ENCODE measurements at places on chromosomes 1 and 21. TPM values are rescaled to one million over a fixed set of nuclear protein-coding genes. Genes with fewer than 3 reads are reported as not detected.

The PTPN7 gene
- total RNA-seq = not detected

The S100A5 gene
- total RNA-seq = not detected

The SELENOF gene
- 182 TPM for total RNA-seq

The PRR9 gene
- not detected for total RNA-seq

The ATP1A2 gene
- total RNA-seq = 0.72 TPM

The C1orf159 gene
- total RNA-seq = 5.4 TPM

The MYOM3 gene
- total RNA-seq = not detected

The IKBKE gene
- 18.8 TPM for total RNA-seq

The CCT3 gene
- 258 TPM for total RNA-seq

The KCND3 gene
- 6.5 TPM for total RNA-seq

The FMN2 gene
- 11.2 TPM for total RNA-seq

The FCRL1 gene
- total RNA-seq = not detected

The TCEA3 gene
- 28.9 TPM for total RNA-seq

The AGT gene
- total RNA-seq = 1.5 TPM

The CHIA gene
- total RNA-seq = not detected

The TEDDM1 gene
- total RNA-seq = not detected

The IL22RA1 gene
- total RNA-seq = under 0.01 TPM

- peak; percentile 85 for DNase-seq
Observed at GRCh38 chr21:36386031-36386642, 945 bp downstream of the CHAF1B start.

GRCh38 chr1:30345491-30346130 lies 377.8 kb downstream of the MATN1 start:
- no peak for DNase-seq

DNA sequence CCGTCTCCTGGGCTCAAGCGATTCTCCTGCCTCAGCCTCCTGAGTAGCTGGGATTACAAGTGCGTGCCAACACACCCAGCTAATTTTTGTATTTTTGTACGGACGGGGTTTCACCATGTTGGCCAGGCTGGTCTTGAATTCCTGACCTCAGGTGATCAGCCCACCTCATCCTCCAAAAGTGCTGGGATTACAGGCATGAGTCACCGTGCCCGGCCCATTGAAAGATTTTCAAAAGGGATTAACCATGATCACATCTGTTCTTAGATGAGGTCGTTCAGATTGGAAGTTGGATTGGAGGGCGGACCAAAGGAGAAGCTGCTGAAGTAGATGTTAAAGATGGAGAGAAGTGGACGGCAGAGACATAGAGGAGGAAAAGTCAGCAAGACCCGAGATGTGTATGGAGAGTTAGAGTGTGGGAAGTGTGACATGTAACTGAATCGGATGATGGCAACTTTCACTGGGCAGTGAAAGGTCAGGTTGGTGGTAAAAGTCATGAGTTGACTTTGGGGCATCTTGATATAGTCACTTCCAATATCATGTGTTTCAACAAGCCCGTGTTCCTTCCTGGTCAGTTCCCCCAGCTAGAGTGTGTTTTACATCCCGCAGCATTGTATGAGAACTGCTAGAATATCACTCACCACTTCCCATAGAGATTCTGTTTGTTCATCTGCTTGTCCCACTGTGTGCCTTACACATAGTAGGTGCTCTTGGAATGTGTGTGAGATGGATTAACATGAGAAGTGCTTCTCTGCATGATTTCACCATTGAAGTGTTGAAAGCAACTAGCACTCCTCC lies 54.4 kb upstream of the TINAGL1 start:
- no peak for DNase-seq

GRCh38 chr1:101194746-101195145 lies 42.1 kb upstream of the S1PR1 start:
- no peak for DNase-seq

GRCh38 chr1:32870615-32871363 lies at the start of gene FNDC5:
TSS of gene FNDC5 (minus strand) at chr1:32870912.
- peak; percentile 93 for DNase-seq

- DNase-seq = no peak
Observed at GRCh38 chr1:29912425-29912824, 676.1 kb downstream of the PTPRU start.

DNA sequence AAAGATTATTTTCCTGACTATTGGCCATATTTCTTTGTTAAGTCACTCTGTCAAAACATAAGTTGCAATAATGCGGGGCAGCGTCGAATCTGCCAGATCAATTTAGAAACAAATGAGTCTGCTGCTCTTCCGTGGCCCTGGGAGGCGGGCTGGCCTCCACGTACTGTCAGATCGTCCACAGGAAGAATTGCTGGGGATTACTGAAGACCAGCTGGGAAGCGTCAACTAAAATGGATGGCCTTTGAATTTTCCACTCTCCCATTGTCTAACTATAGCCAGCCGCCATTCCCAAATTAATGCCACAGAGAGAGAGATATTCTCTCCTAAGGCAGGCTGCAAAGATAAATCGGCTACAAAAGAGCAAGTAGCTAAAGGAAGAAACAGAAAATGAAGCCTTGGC lies 560.2 kb downstream of the SMYD3 start:
- no peak for DNase-seq

GRCh38 chr1:194281376-194281775 lies 1095.0 kb upstream of the B3GALT2 start:
- no peak for DNase-seq

GRCh38 chr1:30133414-30134055 lies 589.9 kb downstream of the MATN1 start:
- DNase-seq = no peak

DNA sequence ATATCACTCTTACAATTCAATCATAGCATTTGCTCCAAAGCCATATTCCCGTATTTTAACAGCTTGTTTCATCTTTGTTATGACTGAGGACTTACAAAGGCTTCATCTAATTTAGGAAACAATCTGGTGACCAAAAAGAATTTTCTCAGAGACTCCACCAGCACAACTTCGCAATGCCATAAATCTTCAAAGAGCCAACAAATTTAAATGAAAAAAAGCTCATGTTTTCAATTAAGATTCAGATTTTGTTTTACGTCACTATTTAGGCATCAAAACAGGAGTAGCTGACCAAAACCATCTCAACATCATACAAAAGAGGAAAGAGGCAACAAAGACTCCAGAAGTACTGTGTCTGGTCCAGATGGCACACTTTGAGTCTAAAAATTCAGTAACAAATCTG lies 373.3 kb downstream of the TTLL7 start:
- DNase-seq = no peak

GRCh38 chr1:54283635-54284385 lies 83.8 kb downstream of the MRPL37 start:
- DNase-seq = no peak

GRCh38 chr1:152444045-152444444 lies 30.0 kb upstream of the CRNN start:
- no peak for DNase-seq

DNA sequence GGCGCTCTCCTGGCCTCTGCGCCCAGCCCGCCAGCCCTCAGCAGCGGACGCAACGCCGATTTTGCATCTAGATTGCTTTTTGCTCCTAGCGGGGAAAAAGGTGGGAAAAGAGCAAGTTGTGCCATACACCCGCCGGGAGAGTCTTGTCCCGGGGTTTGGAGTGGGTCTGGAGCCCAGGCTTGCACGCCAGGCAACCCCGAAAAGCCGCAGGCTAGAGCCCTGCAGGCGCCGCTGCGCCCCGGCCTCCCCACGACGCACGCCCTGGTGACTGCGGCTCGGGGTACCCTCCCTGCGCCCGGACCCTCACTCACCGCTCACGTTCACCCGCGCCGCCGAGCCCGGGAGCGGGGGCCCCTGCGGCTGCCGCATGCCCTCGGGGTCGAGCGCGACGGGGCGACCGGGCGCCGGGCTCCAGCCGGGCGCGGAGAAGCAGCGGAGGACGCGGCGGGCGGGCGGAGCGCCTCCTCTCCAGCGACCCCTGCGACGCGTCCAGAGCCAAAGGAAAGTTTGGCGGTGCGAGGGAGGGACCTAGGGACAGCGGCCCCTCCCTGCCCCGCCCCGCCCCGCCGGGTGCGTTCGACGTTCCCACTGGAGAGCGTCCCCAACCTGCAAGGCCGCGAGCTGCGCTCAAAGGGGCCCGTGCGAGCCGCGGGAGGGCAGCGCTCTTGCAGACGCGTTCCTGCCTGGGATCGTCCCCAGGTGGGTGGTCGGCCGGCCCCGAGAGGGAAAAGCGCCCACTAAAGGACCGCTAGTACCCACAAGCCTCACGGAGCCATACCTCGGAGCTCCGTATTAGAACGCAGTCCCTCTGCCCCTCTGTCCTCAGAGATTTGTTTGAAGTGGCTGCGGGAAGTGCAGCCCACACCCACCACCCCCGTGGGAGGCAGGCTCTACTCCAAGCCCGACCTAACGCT lies at the start of gene LPAR3:
Gene LPAR3, minus strand, starts transcription at position 502 of the 914 bp plus-strand sequence. CDS start 27,086 bp downstream, outside the sequence.
- peak; percentile 69 for DNase-seq

GRCh38 chr21:36209626-36210171 lies 53.1 kb downstream of the DOP1B start:
- peak; percentile 30 for DNase-seq

DNA sequence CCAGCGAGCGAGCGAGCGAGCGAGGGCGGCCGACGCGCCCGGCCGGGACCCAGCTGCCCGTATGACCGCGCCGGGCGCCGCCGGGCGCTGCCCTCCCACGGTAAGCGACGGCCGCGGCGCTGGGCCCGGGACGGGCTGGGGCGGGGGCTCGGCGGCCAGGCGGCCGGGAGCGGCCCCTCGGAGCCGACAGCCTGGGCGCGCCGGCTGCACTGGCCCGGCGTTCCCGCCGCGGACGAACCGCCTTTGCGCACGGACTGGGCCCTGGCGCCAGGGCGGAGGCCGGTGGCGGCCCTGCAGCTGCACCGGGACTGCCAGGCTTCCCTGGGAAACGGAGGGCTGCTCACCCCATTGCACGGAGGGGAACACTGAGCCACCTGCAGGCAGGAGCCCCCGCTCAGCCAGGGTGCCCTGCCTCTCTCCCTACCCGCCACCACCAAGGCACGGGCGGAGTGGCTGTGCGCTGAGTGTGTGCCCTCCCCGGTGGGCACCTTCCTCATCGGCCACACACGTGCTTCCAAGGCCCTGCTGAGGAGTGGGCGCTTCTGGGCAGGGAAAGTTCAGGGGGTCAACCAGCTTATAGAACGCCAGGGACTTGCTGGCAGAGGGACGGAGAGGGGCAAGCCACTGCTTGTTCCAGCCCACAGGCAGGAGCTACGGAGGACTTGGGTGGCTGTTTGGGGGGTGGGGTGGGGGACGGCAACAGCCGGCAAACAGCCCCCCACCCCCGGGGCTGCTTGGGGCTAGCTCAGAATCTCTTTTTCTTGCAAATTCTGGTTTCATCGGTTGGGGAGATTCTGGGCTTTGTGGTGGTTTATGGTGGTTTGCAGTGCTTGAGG lies 532 bp downstream of the CSF1 start:
- peak; percentile 91 for DNase-seq

DNA sequence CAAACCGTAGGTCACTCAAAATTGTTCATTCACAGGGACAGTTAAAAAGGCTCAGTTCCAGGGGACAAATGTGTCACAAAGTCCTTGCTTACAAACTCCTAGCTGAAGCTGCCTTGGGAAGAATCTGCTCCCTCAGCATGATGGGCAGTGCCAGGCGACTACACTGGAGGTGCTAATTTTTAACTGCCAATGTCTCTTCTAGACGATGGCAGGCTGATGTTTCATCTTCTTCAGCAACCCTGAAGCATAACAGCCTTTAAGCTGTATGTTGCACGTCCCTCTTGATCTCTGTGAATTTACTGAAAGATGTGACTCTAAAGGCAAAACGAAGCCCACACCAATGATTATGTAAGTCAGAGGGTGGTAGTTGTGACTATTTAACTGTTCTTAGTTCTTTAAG lies 11.3 kb downstream of the COA7 start:
- no peak for DNase-seq

DNA sequence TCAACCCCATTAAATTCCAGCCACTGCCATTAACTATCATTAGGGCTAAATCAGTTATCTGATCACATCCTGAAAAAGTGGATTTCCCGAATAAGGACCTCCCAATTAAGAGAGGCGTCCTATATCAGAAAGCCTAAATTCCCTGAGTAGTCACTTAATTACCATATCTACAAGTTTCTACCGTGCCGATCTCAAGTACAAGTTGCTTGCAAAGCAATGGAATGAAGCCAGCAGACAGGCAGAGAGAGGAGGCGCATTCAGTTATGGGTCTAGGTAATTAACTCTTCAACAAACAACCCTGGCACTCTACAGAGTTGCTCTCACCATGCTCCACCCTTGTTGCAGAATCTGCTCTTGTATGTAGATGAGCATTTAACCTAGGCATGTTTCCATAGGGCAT lies 494.6 kb upstream of the RUNX1 start:
- DNase-seq = no peak

DNA sequence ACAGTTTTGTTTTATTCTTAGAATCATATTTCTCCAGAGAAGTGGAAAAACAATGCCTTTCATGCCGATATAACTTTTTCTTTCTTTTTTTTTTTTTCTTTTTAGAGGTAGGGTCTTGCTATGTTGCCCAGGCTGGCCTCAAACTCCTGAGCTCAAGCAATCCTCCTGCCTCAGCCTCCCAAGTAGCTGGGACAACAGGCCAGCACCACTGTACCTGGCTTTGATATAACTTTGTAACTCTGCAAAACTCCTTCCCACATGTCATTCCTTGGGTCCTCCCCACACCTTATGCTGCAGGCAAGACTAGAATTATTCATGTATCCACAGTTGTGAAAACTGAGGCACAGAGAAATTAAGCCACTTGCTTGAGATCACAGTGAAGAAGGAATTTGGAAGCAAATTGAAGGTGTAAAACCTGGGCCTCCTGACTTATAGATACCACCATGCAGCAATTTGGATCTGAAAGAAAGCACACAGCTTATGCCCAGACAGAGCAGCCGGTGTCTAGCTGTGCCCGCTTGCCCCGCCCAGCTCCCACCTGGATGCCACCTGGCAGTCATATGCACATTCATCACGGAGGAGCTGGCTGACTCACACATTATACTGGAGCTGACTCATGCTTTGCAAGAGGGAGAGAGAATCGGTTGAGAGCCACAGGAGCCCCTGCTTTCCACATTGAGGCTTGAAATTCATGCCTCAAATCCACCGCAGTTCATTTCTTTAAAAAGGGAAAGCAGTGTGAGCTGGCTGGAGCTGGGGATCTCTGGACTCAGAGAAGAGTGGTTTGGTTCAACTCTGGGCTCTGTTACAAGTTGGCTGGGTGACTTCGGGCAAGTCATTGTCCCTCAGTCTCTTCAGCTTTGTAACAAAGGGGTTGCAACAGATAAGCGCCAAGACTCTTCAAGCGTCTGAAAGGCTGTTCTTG lies 8.3 kb upstream of the SLC2A1 start:
- peak; percentile 95 for DNase-seq

DNA sequence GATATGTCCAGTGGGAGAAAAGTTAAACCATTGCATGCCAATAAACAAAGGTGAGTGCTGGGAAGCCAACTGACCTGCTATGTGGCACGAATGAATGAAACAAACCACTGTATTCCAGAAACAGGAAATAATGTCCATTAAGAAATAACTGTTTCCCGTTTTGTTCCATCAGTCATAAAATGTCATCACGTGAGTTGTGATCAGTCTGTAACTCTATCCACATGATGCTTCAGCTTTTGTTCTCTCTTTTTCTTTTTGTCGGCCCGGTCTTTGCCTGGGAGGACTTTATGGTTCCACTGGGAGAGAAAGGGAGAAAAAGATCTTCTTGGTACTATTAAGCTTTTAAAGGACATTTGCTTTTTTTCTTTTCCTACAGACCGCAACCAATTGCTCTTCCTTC lies 179.9 kb downstream of the TGFB2 start:
- DNase-seq = peak; percentile 19

Data from osteoblast (primary cell).